Stimulated activated CD4-positive, alpha-beta T cell treated with anti-CD3 and anti-CD28 coated beads, Interleukin-2, amount 100 ng/mL, for 24 hours (primary cell): ENCODE measurements at places on chromosomes 5 and 9.
A peak's percentile ranks its signal among the peaks of the same experiment; 100 is the strongest.

- no peak for DNase-seq
These were observed 80.9 kb downstream of the PPP2R2B start for GRCh38 chr5:146797658-146798057.

DNA sequence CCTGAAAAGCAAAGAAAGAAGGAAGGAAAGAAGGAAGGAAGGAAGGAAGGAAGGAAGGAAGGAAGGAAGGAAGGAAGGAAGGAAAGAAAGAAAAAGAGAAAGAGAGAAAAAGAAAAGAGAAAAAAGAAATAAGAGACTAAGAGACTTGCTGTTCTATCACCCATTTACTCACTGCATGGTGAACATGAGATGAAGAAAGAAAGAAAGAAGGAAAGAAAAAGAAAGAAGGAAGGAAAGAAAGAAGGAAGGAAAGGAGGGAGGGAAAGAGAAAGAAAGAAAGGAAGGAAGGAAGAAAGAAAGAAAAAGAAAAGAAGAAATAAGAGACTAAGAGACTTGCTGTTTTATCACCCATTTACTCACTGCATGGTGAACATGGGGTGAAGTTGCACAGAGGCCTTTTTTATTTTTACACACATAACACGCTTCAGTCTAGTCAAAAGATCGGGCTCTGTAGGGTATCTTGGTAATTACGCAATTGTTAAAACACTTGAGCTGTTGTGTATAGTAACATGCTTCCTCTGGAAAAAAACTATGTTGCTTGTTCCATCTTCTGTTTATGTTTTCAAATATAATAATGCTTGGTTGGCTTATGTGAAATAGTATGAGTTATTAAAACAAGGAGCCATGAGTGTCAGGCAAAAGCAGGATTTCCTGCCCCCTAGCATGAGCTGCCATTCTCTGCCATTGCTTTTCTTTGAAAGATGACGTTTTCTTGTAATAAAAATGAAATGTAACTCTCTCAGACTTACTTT, 119.3 kb upstream of the ZNF608 start:
- DNase-seq = no peak

- DNase-seq = no peak
These were observed 20.7 kb downstream of the PTPN3 start for GRCh38 chr9:109477258-109478050.

- DNase-seq = peak; percentile 44
These were observed 498 bp downstream of the ZNF367 start for GRCh38 chr9:96417661-96418082.

GRCh38 chr5:73267766-73268435, 94.9 kb downstream of the TMEM174 start:
- no peak for DNase-seq

GRCh38 chr5:128413356-128413755, 124.7 kb downstream of the FBN2 start:
- no peak for DNase-seq

DNA sequence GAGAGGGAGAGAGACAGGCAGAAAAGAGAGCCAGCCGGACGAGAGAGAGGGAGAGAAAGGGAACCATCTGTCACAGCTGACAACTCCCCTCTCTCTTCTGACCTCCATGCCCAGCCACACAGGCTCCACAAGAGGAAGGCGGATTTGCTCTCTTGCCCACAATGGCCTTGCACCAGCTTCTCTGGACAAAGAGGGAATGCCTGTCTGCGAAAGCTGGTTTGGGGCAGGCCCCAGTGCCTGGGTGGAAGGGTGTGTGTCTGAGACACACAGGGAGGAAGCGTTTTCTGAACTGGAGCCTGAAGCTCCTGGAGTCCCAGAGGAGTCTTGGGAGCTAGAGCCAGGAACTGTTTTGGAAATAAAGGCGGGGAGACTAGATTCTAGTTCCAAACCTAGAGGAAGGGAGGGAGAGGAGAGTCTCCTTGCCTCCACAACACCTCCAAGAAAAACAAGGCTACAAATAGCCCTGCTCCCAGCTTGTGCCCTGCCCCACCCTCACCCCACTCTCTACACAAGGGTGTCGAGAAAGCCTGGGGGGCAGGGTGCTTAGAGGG, 12.5 kb downstream of the C1QTNF2 start:
- DNase-seq = no peak

DNA sequence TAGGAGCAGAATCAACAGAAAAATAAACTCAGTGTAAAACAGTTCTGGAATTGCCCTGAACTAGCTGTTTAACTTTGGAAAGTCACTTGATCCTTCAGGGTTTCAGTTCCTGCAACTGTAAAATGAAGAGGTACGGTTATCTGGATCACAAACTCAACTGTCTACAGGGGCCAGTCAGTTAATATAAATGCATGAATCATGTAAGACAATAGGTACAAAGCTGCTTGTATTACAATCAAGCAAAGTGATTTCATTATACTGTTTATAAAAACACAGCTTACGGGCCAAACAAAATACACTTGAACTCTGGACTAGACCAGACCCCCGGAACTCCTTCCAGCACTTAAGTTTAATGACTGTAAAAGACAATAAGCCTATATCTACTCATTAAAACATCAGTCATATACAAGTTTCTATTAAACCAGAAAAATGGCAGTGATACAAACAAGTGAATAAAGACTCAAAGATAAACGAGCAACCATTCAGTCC, 73.0 kb downstream of the MRPS27 start:
- DNase-seq = no peak

GRCh38 chr5:1938310-1939000, 55.7 kb upstream of the IRX4 start:
- no peak for DNase-seq

- no peak for DNase-seq
These were observed 611.2 kb downstream of the KIF4B start for GRCh38 chr5:155624597-155625241.

- no peak for DNase-seq
These were observed 94.9 kb upstream of the COL5A1 start for GRCh38 chr9:134546746-134547145.

DNA sequence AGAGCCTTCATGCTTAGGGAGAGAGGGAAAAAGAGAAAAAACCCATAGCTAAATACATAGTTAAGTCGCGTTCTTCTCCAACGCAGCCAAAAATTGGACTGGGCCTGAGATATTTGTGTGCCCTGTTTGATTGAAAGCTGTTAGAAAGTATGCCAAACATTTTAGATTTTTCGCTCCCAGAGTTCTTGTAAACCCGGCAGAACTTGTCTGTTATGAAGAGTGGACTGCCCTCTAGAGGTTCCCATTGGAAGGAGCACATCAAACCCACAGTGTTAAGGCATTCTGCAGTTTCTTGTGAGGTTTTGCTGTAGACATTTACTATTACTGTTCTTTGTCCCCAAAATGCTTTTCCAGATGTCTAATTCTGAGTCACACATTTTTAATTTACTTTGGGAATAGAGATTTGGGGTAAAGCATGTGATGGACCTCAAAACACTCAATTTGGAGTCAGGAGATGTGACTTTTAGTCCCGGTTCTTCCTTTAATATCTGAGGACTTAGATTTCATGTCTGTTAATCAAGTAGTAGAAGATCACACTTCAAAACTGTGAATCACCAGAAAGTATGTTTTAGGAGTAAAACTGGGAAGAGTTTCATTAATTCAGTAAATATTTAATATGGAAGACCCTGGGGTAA, 96.6 kb downstream of the PCSK1 start:
- DNase-seq = peak; percentile 54

- DNase-seq = no peak
These were observed 894.9 kb upstream of the CTNND2 start for GRCh38 chr5:12799165-12799564.

DNA sequence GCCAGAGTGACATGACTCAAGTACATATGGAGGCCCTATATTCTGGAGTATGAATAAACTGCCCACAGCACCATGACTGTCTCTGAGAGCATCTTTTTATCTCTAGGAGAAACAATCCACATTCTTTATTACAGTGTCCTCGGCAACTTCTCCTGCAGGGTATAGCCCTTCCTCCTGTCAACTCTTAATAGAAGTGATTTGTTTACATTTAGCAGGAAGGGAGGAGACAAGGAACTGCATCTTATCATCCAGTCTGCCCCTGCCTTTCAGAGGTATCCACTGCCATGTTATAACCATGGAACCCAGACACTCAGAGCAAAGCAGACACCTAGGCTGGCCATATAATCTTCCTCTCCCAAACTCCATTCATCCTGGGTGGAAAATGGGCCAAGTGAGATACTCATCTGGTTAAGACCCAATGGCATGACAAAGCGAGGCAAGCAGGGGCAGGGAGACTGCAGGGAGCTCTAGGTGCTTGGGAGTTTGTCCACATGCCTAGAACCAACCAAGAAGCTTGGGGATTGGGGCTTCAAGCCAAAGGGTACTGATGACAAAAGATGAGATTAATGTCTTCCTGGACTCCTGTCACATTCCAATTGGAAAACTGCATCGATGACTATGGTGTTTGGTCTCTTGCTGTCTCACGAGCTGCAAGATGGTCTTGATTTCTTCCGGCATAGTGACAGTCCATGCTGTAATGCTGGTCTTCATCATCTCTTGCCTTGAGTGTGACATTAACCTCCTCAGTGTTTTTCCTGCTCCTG, 620.5 kb upstream of the KLF4 start:
- DNase-seq = no peak

GRCh38 chr9:130029223-130029973, 13.6 kb downstream of the FNBP1 start:
- peak; percentile 56 for DNase-seq

GRCh38 chr5:119596046-119596445, 33.3 kb upstream of the FAM170A start:
- no peak for DNase-seq

- DNase-seq = no peak
These were observed 75.7 kb upstream of the CCDC112 start for GRCh38 chr5:115372146-115372545.

DNA sequence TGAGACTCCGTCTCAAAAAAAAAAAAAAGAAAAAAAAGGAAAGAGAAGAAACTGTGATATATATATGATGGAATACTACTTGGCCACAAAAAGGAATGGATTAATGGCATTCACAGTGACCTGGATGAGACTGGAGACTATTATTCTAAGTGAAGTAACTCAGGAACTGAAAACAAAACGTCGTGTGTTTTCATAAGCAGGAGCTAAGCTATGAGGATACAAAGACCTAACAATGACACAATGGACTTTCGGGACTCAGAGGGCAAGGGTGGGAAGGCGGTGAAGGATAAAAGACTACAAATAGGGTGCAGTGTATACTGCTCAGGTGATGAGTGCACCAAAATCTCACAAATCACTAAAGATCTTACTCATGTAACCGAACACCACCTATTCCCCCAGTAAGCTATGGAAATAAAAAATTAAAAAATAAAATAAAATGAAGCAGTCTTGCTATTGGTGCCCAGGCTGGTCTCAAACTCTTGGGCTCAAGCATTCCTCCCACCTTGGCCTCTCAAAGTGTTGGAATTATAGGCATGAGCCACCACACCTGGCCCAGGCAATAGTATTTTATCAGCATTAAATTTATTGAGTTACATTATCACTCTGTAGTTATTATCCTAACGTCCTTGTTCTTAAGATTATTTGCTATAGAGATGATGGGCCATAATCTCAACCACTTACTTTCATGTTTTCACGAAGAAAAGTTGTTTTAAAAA, 71.5 kb upstream of the GPBP1 start:
- DNase-seq = no peak

DNA sequence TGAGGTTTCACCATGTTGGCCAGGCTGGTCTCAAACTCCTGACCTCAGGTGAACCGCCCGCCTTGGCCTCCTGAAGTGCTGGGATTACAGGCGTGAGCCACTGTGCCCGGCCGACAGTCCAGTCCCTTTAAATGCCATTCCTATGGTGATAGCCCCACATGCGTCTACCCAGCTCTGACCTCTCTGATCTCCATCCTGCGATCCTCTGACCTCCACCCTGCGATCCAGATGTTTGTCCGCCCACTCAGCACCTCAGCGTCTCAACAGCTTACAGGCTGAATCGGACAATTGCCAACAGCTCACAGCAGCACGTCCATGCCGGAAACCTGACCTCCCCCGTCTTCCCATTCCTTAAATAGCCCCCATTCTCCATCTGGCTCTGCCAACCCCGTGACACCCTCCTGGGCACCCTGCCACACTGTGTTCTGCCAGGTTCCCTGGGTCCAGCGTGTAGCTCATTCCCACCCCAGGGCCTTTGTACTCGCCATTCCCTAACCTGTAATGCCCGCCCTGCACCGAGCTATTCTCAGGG, 44.0 kb upstream of the RNU6ATAC start:
- DNase-seq = no peak

- DNase-seq = no peak
These were observed 52.3 kb upstream of the ZSWIM6 start for GRCh38 chr5:61279725-61280124.
